Stimulated activated CD8-positive, alpha-beta memory T cell treated with anti-CD3 and anti-CD28 coated beads, Interleukin-7, amount 100 ng/mL, for 1 hour (primary cell): ENCODE measurements at places on chromosomes 11 and 22.

DNA sequence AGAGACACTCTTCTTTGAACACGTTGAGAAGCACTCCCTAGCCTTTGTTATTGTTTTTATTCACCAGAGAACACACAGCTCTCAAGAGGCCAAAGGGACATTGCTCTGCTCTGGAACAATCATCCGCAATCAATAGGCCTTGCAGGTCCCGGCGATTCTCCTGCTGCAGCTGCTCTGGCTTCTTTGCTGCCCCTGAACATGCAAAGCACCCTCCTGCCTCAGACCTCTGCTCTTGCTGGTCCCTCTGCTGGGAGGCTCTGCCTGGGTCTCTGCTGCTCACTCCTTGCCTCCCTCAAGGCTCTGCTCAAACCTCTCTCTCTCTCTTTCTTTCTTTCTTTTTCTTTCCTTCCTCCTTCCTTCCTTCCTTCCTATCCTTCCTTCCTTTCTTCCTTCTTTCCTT lies 232.7 kb downstream of the DSCAML1 start:
- DNase-seq: no peak

- no peak for DNase-seq
Measured at GRCh38 chr11:114553642-114554041, 6.0 kb downstream of the NXPE1 start.

- no peak for DNase-seq
Measured at GRCh38 chr11:18669711-18670110, 28.9 kb upstream of the TMEM86A start.

DNA sequence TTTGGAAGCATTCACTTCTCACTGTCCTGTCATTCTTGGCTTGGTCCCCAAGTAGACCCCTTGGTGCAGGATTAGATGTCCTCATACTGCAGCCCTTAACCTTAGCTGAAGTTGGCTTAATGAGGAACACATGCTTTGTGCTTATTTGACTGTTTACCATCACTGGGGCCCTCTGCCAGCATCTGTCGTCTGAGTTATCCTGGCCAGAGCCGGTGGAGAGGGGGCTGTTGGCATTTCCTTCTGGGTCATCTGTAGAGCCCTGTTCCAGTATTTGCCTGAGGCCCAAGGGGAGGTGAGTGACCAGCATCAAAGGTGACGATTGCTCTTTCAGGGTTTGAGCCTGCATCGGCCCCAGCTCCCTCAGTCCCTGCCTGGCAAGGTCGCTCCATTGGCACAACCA lies 126.4 kb upstream of the RASSF10 start:
- no peak for DNase-seq

- DNase-seq: no peak
Measured at GRCh38 chr11:831118-831864, 1.5 kb upstream of the CD151 start.

GRCh38 chr11:115421992-115422689 lies 82.1 kb downstream of the CADM1 start:
- no peak for DNase-seq

- DNase-seq: no peak
Measured at GRCh38 chr11:125401746-125402145, 94.3 kb downstream of the FEZ1 start.

DNA sequence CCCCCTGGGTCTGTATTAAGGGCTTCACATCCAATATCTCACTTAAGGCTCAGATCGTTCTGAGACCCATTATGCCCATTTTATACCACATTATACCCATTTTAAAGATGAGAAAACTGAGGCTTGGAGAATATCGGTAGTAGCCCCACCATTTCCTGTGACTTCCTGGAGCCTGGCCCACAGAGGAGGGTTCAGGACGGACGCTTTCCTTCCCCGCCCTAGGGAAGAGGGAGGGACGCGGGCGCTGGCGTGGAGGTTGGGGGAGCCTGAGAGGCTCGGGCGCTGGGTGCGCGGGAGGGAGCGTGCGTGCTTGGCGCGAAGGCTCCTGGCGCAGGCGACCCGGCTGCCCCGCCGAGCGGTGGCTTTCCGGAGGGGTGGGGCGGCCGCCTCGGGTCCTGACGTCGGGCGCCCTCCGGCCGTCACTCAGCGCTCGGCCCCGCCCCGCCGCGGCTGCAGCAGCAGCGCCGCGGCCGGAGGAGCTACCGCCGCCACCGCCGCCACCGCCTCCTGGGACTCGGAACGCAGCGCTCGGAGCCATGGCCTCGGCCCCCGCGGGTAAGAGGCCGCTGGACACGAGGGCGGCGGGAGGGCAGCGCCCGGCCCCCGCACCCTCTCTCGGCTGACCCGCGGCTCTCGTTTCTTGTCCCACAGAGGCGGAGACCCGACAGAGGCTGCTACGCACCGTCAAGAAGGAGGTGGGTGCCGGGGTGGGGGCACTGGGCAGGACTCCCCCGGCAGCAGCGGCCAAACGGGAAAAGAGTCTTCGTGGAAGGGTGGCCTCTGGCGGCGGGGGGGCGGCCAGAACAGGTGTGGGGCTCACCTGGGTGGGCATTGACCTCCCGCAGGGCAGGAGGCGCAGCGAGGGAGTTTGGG lies at the start of gene SGSM1:
TSS of gene SGSM1 (plus strand) at position 422 of the 873 bp plus-strand sequence. CDS start at position 537, 115 bp downstream.
- DNase-seq: peak; percentile 38

DNA sequence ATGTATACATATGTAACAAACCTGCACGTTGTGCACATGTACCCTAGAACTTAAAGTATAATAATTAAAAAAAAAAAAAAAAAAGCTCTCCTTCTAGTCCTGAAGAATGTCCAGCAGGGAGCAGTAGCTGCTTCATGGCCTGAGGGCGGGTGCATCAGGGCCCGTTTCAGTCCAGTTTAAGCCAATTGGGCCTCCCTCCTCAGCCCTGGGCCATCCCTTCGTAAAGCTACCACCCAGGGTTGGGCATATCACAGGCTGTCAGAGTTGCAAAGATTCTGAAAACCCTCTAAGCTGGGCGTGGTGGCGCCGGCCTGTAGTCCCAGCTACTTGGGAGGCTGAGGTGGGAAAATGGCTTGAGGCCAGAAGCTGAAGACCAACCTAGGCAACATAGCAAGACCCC lies 5.4 kb downstream of the TMPRSS13 start:
- DNase-seq: no peak

DNA sequence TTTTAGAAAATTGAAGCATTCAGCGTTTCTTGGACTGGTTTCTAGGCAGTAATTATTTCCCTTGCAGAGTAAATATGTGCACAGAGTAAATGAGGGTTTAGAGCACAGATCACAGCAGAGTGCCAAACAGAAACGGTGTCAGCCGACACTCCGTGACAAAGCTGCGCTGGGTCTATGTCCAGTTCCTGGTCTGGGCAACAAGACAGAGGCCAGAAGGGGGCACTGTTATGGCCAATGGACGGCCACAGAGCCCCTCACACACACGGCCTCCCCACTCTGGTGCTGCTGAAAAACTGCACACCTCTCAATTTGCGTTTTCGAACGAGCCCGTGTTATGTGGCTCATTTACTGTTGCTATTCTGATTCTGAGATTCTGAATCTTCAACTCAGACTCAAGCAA lies 180.7 kb downstream of the MPPED1 start:
- DNase-seq: no peak

- DNase-seq: no peak
Measured at GRCh38 chr11:123718063-123718462, 23.4 kb downstream of the ZNF202 start.

DNA sequence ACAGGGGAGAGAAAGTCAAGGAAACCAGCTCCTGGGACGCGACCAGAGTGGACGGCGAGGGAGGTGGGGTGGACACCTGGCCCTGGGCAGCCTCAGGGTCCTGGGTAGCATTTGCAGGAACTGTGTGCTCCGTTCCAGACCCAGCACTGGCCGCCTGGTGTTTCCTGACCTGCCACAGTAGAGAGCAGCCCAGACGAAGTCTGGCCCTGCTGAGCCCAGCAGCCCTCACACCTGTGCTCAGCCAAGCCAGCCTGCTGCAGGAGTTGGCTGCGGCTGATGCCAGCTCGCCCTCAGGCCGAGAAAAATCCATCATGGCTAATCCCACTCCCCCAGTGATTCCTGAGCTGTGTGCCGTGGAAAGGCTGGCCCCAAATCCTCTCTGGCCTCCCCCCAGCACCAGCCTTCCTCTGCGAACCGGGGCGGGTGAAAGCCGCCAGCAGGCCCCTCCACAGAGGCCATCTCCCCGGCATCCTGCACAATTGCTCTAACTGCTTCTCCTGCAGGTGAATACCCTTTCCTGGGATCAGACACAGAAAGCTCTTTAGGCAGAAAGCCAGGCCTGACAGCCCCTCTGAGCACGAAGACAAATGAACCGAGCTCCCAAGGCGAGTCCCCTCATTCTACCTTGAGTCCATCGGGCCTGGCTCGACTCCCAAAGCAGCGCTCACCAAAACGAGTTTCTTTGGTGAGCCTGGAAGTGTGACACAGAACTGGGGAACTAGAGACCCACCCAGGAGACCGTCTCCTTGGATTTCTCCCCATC lies 88.6 kb downstream of the RTL6 start:
- DNase-seq: no peak

DNA sequence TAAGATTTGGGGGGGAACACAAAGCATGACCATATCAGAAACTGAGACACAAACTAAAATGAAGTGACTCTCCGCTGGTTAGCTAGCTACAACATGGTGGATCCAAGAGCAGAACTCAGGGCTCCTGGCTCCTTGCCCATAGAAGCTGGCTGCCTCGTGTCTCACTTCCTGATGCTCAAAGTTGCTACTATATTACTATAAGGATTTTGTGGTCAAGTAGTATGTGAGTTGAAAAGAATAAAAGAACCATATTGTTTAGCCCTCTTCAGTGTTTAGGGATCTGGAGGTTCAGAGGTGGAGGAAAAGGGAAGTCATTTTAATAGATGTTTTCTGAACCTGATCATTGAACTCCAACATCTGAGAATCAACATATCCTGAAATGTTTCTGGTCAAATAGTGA lies 16.9 kb upstream of the SIK2 start:
- no peak for DNase-seq

- DNase-seq: no peak
Measured at GRCh38 chr22:26162926-26163325, 6.3 kb upstream of the SEZ6L start.

- no peak for DNase-seq
Measured at GRCh38 chr11:3865388-3866193, 10.1 kb downstream of the STIM1 start.

- no peak for DNase-seq
Measured at GRCh38 chr11:80856066-80856465, 1415.2 kb upstream of the TENM4 start.

GRCh38 chr11:80993536-80993935 lies 1552.7 kb upstream of the TENM4 start:
- DNase-seq: no peak

GRCh38 chr22:26589367-26589844 lies 526 bp downstream of the TPST2 start:
- no peak for DNase-seq

DNA sequence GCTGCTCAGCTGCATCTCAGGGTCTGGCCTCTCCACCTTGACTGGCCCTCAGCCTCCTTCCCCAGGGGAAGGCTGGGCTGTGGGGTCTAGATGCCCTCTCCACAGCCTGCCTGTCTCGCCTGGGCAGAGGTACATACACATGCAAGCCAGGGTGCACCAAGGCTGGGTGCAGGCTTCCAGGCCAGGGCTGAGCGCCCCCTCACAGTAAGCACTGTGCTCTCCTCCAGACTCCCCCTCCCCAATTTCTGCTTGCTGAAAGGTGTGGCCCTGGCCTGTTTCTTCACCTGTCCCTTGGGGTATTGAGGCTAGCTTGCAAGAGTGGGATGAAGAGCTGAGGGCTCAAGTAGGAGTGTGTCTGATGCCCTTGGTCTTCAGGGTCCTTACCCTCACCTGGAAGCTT lies 22.5 kb downstream of the RELT start:
- no peak for DNase-seq

GRCh38 chr11:132504501-132505041 lies 1027.7 kb downstream of the OPCML start:
- no peak for DNase-seq

- DNase-seq: no peak
Measured at GRCh38 chr11:12213883-12214282, 103.5 kb downstream of the MICAL2 start.

DNA sequence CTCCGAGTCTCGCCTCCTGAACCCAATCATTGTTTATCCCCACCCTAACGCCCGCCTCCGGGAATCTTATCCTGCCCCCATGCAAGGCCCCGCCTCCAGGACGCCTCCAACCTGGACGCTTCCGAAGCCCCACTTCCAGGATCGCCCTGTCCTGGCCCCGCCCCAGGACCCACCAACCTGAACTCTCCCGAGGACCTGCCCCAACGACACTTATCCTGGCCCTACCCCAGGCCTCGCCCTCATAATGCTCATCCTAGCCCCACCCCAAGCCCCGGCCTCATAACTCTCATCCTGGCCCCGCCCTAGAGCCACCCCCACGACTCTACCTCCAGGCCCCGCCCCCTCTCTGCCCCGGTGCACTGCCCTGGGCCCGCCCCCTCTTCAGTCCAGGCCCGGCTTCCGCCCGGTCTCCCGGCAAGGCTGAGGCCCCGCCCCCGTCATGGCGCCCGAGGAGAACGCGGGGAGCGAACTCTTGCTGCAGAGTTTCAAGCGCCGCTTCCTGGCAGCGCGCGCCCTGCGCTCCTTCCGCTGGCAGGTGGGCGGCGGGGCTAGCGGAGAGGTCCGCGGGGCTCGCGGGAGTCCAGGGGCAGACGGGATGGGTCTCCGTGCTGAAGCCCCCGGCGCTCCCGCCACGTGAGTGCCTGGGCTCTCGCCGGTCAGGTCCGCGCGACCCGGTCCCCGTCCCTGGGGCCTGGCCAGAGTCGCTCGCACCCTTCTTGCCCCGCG lies 45.7 kb upstream of the DEFB108B start:
- DNase-seq: peak; percentile 74
